ENCODE measurements at places on chromosomes 3 and 15.

- no peaks in the 10 kb centered on the region for H3K36me3 ChIP-seq
- no peak for DNase-seq
- peaks cover 35% of the 10 kb centered on the region for H3K4me1 ChIP-seq
- H3K4me3 ChIP-seq = no peak overlapping the region
- H3K27me3 ChIP-seq = no peaks in the 10 kb centered on the region
- no peak overlapping the region for H3K27ac ChIP-seq
Observed at GRCh38 chr3:23114432-23114831, 88.7 kb upstream of the UBE2E2 start.

DNA sequence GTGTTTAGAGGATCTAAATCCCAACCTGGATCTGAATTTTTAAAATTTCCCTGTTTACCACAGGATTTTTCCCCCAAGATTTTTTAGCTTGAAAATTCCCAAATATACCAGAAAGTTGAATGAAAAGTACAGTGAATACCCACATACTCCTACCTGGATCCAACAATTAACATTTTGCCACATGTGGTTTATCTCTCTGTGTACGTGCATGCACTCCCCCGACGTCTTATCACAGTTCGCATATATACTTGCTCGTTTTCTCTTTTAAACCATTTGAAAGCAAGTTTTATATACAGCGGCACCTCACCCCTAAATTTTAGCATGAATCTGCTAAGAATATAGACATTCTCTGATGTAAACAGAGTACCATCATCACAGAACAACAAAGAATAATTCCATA lies 165.3 kb downstream of the ATG7 start:
- H3K4me3 ChIP-seq = no peak overlapping the region
- H3K4me1 ChIP-seq = peaks cover 34% of the 10 kb centered on the region
- no peak overlapping the region for H3K27ac ChIP-seq

- H3K27ac ChIP-seq = no peak overlapping the region
- DNase-seq = no peak
- H3K4me3 ChIP-seq = no peak overlapping the region
- H3K36me3 ChIP-seq = no peaks in the 10 kb centered on the region
- no peaks in the 10 kb centered on the region for H3K4me1 ChIP-seq
Observed at GRCh38 chr15:87439090-87439489, 817.4 kb downstream of the NTRK3 start.

DNA sequence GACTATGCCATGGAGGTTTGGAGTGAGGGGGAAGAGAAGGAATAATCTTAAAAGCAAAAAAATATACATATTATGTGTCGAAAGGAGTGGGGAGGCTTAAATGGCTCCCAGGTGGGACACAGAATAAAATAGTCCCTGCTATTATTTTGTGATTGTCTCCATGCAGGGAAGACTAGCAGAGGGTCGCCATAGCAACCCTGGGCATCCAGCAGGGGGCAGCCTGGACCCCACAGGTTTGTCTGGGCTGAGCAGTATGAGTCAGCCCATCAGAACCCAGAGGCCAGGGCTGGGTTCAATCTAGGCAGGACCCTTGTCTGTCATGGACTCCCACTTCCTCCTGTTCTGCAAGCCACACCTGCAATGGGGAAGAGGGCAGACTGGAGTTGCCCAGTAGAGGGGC lies 17.6 kb upstream of the LINGO1 start:
- H3K27ac ChIP-seq = no peak overlapping the region
- no peak overlapping the region for H3K4me3 ChIP-seq
- no peaks in the 10 kb centered on the region for H3K27me3 ChIP-seq
- H3K4me1 ChIP-seq = no peaks in the 10 kb centered on the region
- DNase-seq = no peak

GRCh38 chr15:99437315-99438223 lies 128.2 kb upstream of the MEF2A start:
- DNase-seq = no peak
- no peaks in the 10 kb centered on the region for H3K27me3 ChIP-seq
- H3K36me3 ChIP-seq = no peaks in the 10 kb centered on the region
- H3K4me3 ChIP-seq = no peak overlapping the region

DNA sequence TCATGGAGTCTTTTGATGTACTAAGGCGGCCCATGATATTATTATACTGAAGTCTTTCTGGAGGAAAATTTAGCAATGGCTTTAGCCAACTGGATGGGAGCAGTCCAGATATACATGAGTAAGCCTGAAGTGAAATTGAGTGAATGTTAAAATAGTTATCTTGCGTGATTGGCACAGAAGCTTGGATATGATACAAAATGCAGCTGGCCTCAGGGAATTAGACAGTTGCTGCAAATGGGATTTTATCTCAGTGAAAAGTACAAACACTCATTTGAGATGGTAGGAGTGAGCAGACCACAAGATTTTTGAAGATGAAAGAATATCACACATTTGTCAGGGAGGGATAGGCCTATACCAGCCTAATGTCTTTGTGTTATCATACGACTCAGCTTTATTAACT lies 8.9 kb downstream of the LMOD3 start:
- H3K27me3 ChIP-seq = no peaks in the 10 kb centered on the region
- DNase-seq = no peak
- H3K4me3 ChIP-seq = no peak overlapping the region
- H3K27ac ChIP-seq = no peak overlapping the region
- no peaks in the 10 kb centered on the region for H3K36me3 ChIP-seq
- no peaks in the 10 kb centered on the region for H3K4me1 ChIP-seq

- H3K4me3 ChIP-seq = no peak overlapping the region
- H3K27me3 ChIP-seq = no peaks in the 10 kb centered on the region
- no peaks in the 10 kb centered on the region for H3K36me3 ChIP-seq
- H3K27ac ChIP-seq = no peak overlapping the region
- DNase-seq = no peak
Observed at GRCh38 chr3:128808672-128809071, 70.7 kb upstream of the ACAD9 start.

DNA sequence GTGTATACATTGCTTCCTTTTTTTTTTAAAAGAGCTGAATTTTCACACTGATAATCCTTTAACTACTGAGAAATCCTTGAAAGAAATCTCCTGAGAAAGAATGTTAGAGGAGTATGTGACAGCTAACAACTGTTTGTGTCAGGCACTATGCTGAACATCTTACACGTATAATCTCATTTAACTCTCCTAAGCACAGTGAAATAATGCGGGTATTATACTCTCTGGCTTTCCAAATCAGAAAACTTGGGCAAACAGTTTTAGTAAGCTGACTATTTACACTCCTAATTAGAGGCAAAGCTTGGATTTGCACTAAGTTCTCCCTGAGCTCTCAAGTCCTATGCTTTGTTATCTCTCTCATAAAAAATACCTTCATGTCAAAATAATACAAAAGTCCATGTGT lies 69.3 kb downstream of the SMARCC1 start:
- no peaks in the 10 kb centered on the region for H3K27me3 ChIP-seq
- no peaks in the 10 kb centered on the region for H3K4me1 ChIP-seq
- no peak overlapping the region for H3K4me3 ChIP-seq
- H3K27ac ChIP-seq = no peak overlapping the region

DNA sequence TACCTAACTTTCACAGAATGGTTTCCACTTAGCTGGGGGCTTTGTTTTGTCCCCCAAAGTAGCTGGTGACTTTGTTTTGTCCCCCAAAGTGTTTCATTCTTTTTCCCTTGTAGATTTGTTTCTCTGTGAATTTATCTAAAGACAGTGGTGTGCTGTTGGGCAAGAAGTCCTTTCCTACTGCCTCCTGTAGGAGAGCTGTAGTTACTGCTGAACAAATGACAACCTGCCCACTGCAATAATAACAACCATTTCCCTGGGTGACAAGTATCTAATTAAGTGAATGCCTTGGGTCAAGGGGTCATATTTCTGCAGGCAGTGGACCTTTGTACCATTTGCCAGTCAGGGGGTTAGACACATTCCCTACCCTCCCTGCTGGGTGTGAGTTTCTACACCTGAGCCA lies 125.4 kb upstream of the BFSP2 start:
- no peak for DNase-seq
- H3K27me3 ChIP-seq = no peaks in the 10 kb centered on the region
- no peaks in the 10 kb centered on the region for H3K4me1 ChIP-seq
- no peak overlapping the region for H3K27ac ChIP-seq

DNA sequence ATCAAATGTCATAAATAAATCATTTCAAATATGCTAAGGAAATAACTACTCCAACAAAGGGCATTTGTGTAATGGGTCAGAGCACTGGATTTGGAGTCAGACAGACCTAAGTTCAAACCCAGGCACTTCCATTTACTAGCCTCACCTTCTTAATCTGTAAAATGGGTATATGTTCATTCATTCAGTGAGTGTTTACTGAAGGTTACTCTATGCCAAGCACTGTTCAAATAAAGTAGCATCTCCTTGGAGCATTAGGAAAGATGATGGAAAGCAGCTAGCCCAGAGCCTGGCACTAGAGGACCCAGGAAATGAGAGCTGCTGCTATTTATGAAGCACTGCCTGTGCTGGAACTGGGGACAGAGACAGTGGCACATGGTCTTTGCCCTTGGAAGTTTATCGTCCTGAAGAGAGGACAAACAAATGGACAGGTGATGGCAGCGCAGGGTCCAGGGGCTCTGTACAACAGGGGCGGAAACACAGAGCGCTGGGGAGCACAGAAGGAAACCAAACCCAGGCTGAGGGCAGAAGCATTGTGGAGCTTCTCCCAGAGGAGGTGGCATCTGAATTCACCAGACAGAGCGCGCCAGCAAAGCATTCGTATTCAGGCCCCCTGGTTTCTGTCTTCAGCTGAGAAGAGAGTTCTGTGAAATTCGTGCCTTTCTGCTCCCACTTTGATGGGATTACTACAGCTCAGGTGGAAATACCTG lies 19.0 kb downstream of the TM4SF4 start:
- H3K27me3 ChIP-seq = no peaks in the 10 kb centered on the region
- peak; percentile 65 for DNase-seq
- no peaks in the 10 kb centered on the region for H3K36me3 ChIP-seq
- no peaks in the 10 kb centered on the region for H3K4me1 ChIP-seq
- H3K27ac ChIP-seq = no peak overlapping the region
- no peak overlapping the region for H3K4me3 ChIP-seq

- peaks cover 41% of the 10 kb centered on the region for H3K4me1 ChIP-seq
- H3K4me3 ChIP-seq = no peak overlapping the region
- H3K36me3 ChIP-seq = no peaks in the 10 kb centered on the region
- H3K27ac ChIP-seq = no peak overlapping the region
- no peak for DNase-seq
Observed at GRCh38 chr3:138942271-138942670, 4.7 kb downstream of the FOXL2 start.

GRCh38 chr15:90471769-90472168 lies 58.0 kb upstream of the CRTC3 start:
- DNase-seq = no peak
- H3K27me3 ChIP-seq = no peaks in the 10 kb centered on the region
- no peak overlapping the region for H3K4me3 ChIP-seq
- no peak overlapping the region for H3K27ac ChIP-seq

GRCh38 chr3:172592898-172593669 lies 69.9 kb upstream of the TNFSF10 start:
- H3K36me3 ChIP-seq = no peaks in the 10 kb centered on the region
- DNase-seq = no peak
- H3K27ac ChIP-seq = no peak overlapping the region
- H3K4me1 ChIP-seq = peaks cover 12% of the 10 kb centered on the region
- no peaks in the 10 kb centered on the region for H3K27me3 ChIP-seq

Measured in vagina (tissue), 2 donors.